Calu3 (cell line): ENCODE measurements at places on chromosomes 3 and 15. TPM values are rescaled to one million over a fixed set of nuclear protein-coding genes. Genes with fewer than 3 reads are reported as not detected.

The KBTBD12 gene
- total RNA-seq, result 0.07 TPM in 1 of 2 replicates, not detected in the other

DNA sequence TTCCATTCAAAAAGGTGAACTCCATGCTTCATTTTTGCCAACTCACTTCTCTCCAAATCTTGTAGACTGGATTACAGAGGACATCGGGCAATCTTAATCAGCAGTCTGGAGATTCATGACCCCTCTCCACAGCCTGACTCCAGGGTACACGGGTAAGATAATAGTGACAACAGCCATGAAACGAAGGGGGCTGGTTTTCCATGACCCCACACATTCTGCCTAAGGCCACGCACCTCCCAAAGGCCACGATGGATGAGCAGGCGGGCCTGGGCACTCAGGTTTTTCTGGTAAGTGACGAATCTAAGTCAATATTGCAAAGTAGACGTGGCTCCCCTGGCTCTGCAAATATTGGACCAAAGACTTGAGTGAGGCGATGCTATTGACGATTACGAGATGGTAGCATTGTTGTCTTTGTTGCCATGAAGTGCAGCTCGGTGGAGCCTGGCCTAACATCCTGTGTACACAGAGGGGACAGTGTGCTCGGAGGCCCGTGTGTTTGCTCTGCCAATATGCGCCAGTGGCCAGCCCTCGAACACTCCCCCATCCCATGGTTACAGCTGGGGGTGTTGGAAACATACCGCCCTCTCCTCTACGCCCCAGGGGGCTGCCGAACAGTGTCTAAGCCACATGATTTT lies 119.1 kb downstream of the OPA1 start:
- no peak for DNase-seq

- no peak for DNase-seq
Observed at GRCh38 chr3:119675188-119675874, 1.9 kb downstream of the COX17 start.

GRCh38 chr15:69219690-69220089 lies 59.3 kb downstream of the GLCE start:
- DNase-seq, result no peak

The AADACL2 gene
- total RNA-seq, result not detected in 2 replicates

The SNX22 gene
- total RNA-seq, result 1.3 and 1.6 TPM in 2 replicates

DNA sequence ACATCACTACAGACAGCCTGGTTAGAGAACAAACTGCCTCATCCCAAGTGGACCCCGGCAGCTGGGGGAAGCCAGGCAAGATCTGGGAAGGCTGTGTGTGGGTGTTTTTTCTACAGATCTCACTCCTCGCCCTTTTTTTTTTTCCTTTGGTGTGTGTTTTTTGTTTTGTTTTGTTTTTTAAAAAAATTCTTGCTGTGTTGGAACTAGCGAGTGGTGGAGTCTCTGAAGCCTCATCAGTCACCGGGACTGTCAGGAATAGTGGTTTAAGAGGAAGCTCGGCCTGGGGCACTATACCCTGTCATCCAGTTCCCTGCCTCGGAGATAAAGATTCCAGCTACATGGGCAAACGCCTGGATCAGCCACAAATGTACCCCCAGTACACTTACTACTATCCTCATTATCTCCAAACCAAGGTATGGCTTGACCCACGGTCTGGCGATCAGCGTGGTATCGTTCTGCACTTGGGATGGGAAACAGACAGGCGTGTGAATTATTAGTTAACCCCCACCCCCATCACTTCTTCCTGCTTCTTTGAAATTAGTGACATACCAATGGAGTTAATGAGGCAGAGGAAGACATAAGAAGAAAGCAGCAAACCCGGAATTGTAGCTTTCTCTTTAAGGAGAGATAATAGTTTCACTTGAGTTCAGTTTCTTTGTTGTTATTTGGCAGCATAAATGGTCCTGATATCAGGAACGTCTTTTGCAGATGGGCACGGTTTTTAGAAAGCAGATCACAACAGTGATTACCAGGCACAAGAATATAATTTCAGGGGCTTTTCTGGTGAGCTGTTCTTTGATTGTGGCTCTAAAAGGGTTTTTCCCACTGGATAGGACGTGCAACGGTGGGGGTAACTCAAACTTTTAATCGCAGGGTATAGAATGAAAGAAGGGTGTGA lies 722 bp downstream of the RBMS3 start:
- DNase-seq, result no peak

The SAXO2 gene
- total RNA-seq, result 1.9 and 5.3 TPM in 2 replicates

The SUCLG2 gene
- 49.5 and 56.6 TPM in 2 replicates for total RNA-seq

DNA sequence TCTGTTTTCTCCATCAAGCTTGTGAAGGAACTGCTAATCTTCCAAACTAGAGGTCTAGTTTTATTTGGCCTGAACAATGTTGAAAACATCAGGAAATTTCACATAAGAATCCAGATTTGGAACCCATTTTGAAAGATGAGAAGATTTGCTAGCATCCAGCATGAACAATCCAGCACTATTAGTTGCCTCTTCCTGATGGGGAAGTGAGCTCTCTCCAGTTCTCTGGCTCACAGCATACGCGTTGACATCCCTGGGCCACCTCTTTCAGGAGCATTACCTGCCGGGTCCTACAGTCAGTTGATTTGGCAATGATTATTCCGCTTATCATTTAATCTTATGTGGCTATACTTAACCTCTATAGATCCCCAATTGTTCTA lies 10.9 kb downstream of the GPR87 start:
- DNase-seq, result no peak

GRCh38 chr3:105614288-105615030 lies 247.8 kb downstream of the ALCAM start:
- no peak for DNase-seq

The ADAMTS7 gene
- 1.3 and 1.4 TPM in 2 replicates for total RNA-seq

DNA sequence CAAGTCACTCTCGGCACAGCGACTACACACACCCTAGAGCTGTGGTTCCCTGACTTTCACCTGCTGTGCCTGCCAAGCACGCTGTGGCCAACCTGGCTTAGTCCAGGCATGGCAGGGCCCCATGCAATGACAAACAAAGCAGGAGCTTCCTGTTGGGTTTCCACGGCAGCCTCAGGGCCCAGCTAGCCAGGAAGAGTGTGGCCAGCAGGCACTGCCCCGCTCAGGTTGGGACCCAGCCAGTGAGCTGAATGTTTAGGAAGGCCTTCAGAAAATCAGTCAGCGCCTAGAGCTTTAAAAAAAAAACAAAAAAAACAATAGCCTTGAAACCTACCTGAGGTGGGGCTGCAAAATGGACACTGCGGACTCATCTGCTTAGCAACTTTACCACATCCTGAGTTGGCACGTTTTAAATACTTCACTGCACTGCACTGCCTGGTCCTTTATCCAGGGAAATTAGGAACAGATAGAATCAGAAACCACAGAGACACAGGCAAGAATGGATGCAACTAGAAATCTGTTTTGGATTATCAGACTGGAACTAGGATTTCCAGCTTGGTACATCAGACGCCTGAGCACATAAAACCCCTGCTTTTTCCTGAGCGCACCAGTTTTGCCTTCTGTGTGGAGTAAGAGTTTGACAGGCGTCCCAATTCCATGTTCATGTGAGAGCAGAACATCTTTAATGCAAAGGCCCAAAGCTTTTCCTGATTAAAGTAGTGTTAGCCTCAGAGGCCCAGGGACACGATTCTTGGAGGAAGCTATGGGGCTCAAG lies 36.2 kb upstream of the LDHAL6B start:
- peak; percentile 54 for DNase-seq

- no peak for DNase-seq
Observed at GRCh38 chr3:169334991-169335390, 328.5 kb downstream of the MECOM start.

- no peak for DNase-seq
Observed at GRCh38 chr3:173742491-173742890, 344.9 kb downstream of the NLGN1 start.

The GUCA1C gene
- not detected in 2 replicates for total RNA-seq

The ZNF80 gene
- not detected in 2 replicates for total RNA-seq

- no peak for DNase-seq
Observed at GRCh38 chr15:48748535-48748934, 62.3 kb downstream of the CEP152 start.

DNA sequence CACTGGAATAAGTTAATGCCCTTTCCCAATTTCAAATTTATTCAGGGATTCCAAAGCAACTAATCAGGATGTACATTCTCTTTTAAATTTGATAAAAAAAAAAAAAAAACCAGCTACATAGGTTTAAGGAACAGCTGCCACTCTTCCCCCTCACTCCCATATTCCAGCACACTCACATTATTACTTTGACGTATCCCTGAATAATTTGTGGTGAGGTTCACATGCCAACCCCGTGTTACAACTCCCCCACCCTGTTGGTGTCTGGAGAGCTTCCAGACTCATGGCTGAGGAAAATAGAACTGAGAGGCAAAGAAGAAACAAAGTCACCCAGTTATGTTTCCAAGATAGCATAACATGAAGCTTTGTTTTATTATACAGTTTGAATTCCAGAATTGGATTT lies 300.5 kb upstream of the MME start:
- DNase-seq, result no peak

The CFAP100 gene
- total RNA-seq, result not detected in 2 replicates

- no peak for DNase-seq
Observed at GRCh38 chr3:52068730-52069129, 12.4 kb upstream of the DUSP7 start.

DNA sequence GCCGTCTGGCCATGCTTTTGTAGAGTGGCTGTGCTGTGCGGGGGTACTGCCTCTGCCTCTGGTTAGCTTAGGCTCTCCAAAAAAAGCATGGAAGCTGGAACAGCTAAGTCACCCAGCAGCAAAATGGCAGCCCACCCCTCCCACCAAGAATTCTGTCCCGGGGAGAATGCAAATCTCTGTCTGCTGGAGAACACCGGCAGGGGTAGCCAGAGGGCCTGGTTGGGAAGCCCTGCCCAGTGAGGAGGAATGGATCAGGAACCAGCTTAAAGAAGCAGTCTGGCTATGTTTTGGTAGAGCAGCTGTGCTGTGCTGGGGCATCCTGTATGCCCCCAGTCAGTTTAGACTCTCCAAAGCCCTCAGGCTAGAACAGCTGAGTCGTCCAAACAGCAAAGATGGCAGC lies 56.2 kb upstream of the PTPRG start:
- no peak for DNase-seq

The PRTG gene
- 6.6 and 12.0 TPM in 2 replicates for total RNA-seq

DNA sequence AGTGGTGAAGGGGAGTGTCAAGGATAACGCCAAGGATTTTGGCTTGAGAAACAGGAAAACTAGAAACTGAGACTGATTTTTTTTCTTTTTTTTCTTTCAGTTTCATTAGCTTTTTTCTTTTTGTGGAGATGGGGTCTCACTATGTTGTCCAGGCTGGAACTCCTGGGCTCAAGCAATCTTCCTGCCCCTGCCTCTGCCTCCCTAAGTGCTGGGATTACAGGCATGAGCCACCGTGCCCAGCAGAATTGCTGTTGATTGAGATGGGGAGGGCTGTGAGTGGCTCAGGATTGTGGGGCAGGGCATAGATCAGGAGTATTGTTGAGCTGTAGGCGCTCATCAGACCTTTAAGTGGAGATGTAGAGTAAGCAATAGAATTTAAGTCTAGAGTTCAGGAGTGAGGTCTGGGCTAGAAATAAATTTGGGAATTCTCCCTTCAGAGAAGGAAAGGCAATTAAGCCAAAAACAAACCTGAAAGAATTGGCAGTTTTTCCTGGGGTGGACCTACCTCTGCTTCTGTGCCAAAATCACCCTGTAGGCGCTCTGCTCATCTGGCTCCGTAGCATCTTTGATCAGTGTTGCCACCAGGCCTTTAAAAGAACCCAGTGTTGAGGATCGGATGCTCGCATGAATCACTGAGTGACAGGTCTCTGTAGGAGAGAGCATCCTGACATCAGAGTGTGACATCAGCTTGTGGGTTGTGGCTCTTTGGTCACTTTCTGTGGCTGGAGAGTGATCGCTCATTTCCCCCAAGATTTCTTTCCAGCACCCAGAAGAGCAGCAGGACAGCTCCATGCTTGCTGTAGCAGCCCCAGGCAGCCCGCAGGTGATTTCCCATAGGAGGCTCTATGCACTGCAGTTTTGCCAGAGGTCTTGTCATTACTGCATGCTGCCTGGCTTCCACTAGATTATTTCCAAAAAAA lies 15.8 kb downstream of the ABHD17C start:
- DNase-seq, result no peak

- DNase-seq, result no peak
Observed at GRCh38 chr3:104763007-104763406, 603.7 kb upstream of the ALCAM start.

- no peak for DNase-seq
Observed at GRCh38 chr15:63972801-63973200, 73.5 kb downstream of the DAPK2 start.

GRCh38 chr3:43203022-43203421 lies 83.3 kb upstream of the SNRK start:
- no peak for DNase-seq

DNA sequence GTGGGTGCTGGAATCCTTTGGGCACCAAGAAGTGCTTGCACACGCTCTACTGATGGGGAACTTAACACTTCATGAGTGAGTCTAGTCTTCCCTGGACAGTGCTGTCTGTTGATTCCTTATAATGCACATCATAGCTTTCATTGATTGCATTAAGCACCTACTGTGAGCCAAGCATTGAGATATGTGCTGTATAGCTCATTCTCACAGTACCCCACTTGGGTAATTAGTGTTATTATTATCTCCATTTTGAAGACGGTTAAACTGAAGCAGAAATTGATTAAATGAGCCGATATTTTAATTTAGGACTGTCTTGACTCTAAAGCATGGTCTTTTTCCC lies 504 bp upstream of the PDHB start:
- DNase-seq, result no peak

DNA sequence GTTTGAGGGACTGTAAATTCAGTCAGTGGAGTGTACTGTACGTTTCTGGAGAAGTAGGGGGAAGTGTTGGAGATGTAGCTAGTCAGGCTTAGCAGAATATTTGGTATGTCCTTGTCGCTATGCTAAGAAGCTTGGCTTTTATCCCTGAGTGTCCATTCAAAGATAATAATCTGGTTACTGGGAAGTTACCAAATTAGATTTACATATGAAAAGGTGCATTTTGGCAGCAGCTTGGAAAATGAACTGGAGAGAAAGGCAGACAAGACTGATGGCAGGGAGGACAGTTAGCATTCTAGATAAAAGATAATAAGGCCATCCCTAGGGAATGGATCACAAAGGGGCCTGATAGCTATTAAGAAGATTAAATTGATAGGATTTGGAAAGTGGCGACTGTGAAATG lies 58.7 kb downstream of the P2RY1 start:
- DNase-seq, result no peak

- no peak for DNase-seq
Observed at GRCh38 chr3:52983336-52983807, 62.5 kb downstream of the SFMBT1 start.

- no peak for DNase-seq
Observed at GRCh38 chr3:71589132-71589531, 5.6 kb upstream of the FOXP1 start.

The PAQR9 gene
- 1.3 and 2.0 TPM in 2 replicates for total RNA-seq

DNA sequence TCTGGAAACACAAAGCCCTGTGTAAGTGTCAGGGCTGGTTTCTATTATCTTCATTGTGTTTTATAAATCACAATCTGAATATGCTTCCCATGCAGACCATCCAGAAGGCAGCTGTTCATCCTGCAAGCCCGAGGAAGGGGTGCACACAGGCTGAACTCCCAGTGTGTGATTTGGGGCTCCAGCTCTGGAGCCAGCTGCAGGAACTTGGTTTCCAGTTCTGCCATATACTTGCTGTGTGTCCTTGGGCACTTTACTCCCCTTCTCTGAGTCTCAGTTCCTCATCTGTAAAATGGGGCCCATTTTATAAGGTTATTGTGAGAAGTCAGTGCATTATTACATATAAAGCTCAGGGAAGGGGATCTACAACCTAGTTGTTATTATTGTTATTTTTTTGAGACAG lies 22.6 kb downstream of the CYP8B1 start:
- DNase-seq, result no peak

GRCh38 chr15:75452364-75452864 lies 924 bp upstream of the SIN3A start:
- peak; percentile 82 for DNase-seq

The STRC gene
- 0.57 and 1.1 TPM in 2 replicates for total RNA-seq

The CFAP91 gene
- total RNA-seq, result 1.5 and 2.2 TPM in 2 replicates

The CHRM5 gene
- not detected in 2 replicates for total RNA-seq

The C3orf52 gene
- 28.2 and 29.8 TPM in 2 replicates for total RNA-seq

The FBXW12 gene
- total RNA-seq, result not detected in 2 replicates
